T-helper 1 cell (primary cell): ENCODE measurements at places on chromosomes 4 and X.

DNA sequence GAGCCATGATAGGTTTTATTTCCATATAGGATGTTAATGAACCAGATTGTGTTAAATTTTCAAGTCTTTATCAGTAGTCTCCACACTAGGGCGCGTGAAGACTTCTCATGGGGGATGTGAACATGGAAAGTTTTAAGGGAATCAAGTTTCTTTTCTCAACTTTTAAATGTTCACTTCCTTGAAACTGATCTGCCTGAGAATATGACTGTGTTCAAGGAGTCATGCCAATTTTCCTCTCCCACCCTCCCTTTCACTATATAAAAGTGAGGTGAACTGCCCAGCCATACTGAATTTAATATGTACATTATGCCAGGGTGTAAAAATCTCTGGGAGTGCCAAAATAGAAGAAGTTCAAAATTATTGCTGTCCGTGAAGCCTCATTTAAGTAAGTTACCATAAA, 30.4 kb upstream of the HPGDS start:
- no peak for DNase-seq

DNA sequence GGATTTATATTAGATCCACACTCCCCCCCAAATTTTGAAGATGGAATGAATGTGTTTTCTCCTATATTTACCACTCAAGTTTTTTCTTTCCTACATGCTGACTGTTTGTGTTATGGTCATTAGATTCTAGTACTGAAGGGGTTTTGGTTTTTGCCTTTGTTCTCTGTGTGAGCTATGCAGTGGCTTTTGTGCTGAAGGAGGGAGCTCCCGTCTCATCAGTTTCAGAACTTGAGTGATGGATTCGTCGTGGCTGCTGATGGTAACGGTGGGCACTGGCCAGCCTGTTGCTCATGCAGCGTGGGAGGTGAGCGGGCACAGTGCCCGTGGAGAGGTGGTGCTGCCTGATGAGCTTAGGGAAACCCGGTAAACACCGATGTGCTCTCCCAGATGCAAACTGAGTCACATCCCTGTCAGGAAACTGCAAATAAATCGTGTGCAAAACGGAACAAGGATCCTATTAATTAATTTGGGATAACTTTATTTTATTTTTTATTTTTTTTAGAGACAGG, 101.5 kb downstream of the SORBS2 start:
- DNase-seq = no peak

- DNase-seq = no peak
Measured at GRCh38 chrX:132565273-132565672, 76.4 kb upstream of the MBNL3 start.

DNA sequence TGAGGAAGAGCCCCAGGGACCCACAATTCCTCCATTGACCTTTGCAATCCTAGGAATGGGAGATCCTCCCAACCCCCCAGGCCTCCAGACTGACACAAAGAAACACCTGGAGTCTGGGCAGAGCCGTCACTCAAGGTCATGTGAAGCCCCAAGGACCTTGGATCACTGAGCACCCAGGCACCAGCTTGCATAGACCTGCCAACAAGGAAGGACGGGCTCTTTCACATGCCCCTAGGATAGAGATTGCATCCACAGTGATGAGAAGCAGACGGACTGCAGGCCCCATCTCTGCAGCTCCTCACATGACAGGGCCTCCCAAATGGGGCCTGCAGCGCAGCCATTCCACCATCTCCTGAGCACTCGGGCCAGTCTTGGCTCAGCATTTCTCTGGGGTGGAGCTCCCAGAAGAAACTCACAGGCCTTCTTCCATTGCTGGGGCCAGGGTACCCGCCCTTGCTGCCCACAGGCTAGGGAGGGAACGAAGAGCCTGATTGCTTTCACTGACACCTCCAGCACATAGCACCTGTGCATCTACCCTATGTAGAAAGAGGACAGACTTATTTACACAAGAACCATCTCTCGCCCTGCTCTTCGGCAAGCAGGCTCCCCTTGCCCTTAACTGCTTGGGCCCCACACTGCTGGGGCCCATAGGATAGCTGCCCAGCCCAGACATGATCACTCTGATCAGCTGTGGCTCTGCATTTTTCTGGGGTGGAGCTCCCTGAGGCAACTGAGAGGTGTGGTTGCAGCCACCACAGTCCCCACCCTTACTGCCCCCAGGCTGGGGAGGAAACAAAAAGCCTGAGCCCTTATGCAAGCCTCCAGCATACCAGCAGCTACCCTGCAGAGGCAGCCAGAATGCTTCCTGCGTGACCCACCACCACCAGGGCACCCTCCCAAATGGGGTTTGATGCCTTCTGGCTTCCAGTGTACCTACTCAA, 185.7 kb upstream of the ZCCHC13 start:
- DNase-seq = no peak

GRCh38 chr4:124028182-124028581, 631.6 kb downstream of the SPRY1 start:
- DNase-seq = no peak

DNA sequence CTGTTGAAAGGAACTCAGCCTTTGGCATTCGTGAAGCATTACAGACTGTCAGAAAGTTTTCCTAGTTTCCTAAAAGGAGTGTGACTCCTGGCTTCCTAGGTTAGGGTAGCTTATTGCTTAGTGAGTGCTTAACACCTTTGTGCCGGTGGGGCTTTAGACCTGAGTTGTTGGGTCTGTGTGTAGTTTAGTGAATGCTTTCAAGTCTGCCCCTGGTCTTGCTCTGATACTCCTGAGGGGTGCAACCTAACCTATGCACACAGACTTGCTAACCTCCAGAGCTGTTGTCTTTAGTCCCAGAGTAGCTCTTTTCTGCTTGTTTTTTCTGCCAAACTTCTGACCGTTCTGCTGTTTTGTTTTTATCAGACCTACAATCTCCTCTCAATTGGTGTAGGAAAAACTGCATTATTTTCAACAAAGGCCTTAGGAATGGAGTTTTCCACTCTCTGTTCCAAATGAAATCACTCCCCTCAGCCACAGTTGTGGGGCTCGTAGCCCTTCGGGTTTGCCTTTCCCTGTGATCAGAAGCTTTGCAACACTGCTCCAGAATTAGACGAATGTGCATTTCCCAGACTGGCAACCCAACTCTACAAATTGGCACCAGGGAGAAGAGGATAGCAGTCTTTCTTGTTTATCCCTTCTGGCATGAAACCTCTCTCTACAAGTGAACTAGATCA, 1399.1 kb upstream of the PCDH7 start:
- no peak for DNase-seq

GRCh38 chr4:74362347-74362746, 2.6 kb upstream of the EREG start:
- no peak for DNase-seq

DNA sequence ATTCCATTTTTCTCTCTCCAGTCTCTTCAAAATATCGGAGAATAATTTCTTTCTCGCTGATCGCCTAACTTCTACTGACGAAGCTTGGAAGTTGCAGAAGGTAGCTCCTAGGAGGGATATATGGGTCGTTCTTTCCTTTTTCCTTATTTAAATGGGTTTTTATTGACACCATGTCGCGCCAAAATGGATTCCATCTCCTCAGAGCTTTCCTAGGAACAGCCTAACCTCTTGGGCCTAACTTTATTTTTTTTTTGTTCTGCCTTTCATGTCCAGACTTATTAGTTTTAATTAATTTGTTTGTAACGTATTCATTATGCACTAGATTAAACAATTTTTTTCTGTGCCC, 359.4 kb upstream of the ZCCHC13 start:
- no peak for DNase-seq

DNA sequence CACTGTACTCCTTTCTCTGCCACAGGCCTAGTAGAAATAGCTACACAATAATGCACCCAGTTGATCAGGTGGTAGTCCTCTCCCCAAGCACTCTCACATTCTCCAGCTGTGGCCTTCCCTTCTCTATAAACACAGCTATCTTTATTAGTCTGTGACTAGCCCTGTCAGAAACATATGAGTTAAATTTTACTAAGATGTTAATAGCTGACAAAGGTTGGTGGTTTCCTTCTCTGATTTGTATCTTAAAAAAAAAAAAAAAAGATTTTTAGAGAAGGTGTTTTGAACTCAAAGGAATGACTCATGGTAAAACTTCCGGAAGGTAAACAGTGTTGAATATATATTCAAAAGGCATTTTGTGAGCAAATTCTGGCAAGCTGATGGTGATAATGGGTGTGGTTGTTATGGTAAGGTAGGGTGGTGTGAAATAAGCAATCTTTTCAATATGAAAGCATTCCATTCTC, 327.4 kb downstream of the PPP3CA start:
- DNase-seq = no peak

DNA sequence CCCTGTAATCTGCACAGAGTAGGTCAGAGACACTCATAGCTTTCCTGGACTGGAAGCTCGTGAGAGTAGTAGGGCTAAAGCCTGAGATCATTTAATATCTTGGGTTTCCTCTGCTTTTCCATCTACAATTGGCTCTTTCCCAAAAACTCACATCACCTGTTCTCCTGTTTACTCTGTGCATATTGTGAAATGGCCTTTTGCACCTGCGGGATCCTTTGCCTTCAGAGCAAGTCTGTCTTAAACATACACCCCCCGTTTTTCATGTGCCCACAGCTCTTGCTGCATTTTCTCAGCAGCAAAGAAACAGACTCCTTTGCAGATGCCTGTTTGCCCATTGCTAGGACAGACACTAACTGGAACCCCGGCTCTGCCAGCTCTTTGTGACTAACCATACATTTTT, 608.3 kb upstream of the PCDH10 start:
- DNase-seq = no peak

GRCh38 chrX:153306527-153307115, 14.9 kb downstream of the PNMA6F start:
- no peak for DNase-seq

GRCh38 chrX:77814210-77814609, 28.2 kb upstream of the ATRX start:
- DNase-seq = no peak
